ENCODE measurements at places on chromosomes 7 and 10.

DNA sequence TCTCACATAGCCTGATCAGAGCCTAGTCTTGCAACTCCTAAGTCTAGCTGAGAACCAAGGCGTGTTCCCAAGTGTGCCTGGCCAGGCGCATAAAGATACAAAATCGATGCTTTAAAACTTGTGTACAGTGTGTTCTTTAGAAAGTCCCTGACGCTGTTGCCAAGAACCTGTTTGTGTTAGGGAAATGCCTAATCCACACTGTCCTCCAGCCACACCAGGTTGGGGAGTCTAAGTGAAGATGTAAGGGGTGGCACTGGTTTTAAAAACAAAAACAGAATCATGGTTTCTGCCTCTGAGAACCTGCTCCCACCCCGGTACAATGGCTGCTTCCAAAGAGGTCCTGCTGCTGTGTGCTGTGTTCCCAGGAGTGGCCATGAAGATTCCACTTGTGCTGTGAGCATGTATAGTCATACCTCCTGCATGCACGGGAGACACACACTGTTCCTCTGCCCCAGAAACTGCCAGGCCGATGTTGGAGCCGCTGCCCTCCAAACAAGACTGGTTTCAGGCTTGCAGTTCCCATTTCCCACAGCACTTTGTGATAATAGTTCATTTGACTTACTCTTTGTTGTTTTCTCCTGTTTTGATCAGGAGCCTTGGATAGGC lies 88.5 kb downstream of the CCNY start:
- no peak for DNase-seq

DNA sequence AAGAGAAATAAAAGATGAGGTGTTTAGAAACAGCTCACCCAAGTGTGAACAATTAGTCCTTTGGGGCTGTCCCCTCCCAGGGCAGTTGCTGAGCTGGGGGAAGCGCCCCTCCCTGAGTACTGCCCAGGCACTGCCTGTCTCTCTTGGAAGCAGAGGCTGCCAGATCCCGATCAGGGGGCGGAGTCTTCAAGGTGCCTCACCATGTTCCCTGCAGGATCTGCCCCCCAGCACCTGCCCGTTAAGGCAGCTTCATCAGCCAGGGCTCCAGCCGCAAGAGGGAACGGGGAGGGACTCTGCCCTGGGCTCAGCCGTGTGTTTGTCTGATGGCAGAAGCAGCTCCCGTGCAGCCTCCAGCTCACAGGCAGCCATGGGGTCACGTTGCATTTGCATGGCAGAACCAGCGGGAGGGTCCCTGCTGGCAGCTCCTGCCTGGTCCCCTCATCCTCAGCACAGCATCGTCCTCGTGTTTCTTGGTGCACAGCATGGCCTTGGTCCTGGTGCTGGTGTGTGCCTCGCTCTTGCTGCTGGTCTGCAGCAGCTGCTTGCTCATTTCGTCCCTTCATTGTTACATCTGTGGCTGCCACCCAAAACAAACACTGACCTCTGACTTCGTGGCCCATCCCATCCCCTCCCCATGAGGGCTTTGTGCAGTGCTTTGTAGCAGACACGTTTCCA lies 10.7 kb upstream of the DPYSL4 start:
- no peak for DNase-seq

GRCh38 chr7:87850836-87851593 lies 25.1 kb downstream of the SLC25A40 start:
- DNase-seq = no peak

DNA sequence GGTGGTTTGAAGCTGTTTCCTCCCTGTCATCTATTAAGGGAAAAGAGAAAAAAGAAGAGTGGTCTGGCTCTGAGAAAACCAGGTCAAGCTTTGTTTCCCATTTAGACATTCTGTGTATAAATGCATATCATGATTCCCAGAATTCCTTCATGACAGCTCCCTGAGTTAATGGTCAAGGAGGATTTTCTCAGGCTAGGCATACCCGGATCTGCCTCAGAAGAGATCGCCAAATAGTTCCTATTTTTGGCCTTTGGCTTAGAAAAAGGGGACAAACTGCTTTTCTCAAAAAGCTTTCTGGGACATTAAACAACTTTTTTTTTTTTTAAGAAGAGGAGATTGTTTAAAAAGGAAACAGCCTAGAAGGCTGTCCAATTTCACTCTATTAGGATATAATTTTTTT lies 53.5 kb upstream of the PIP4K2A start:
- no peak for DNase-seq

GRCh38 chr10:6327961-6328698 lies 125.4 kb downstream of the PFKFB3 start:
- DNase-seq = no peak

GRCh38 chr7:52547308-52547910 lies 488.0 kb upstream of the POM121L12 start:
- DNase-seq = no peak

- no peak for DNase-seq
These were observed 274.6 kb upstream of the HABP2 start for GRCh38 chr10:113278221-113278620.

GRCh38 chr10:8056871-8057331 lies 2.4 kb downstream of the GATA3 start:
- no peak for DNase-seq

- DNase-seq = no peak
These were observed 495.9 kb upstream of the POT1 start for GRCh38 chr7:125425506-125425905.

DNA sequence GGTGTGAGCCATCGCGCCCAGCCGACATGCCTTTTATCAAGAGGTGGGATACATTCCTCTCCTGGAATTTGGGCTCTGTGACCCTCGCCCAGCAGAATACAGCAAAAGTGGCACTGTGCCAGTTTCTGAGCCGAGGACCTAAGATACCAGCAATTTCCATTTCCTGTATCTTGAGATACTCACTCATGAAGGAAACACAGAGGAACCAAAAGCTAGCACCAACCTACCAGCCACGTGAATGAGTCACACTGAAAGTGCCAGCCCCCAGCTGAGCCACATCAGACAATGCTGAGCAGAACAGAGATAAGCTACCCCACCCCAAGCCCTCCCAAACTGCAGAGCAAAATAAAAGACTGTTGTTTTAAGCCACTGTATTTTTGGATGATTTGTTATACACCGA lies 56.3 kb downstream of the CACUL1 start:
- DNase-seq = peak; percentile 68

GRCh38 chr7:128206747-128207500 lies 34.2 kb upstream of the LEP start:
- no peak for DNase-seq

DNA sequence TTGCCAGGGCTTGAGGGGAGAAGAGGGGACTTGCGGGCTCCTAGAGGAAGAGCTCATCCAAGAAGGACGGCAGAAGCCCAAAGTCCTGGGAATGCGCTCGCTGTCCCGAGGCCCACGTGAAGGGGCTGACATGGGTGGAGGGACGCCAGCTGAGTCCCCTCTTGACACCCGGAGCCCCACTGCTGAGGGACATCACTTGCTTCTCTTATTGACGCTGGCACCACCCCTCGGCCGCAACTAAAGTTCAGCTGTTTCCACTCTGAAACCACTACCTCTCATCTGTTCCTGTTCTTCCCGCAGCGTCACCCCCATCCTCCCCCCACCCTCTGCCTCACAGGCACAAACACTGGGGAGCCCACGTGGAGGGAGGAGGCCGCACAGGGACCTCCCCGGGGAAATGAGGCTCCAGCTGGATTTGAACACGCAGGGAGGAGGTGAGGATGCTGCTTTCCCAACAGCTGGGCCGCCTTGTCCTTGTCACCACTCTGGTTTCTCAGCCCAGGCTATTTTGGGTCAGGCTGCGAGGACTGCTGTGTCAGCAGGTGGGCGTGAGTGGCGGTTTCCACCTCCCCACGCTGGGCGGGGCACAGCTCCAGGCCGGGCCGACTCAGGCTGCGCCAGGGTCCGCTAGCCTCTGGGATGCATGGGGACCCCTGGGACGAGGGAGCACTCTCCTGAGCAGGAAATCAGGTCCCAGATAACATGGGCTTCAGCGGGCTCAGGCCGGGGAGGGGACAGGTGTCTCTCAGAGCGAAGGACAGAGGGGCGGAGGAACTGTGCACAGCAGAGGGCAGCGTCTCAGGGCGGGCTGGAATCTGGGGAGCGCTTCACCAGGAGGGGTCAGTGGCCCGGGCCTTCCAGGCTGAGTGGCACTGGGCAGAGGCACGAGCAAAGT lies 156.3 kb downstream of the ZNF248 start:
- no peak for DNase-seq

- no peak for DNase-seq
These were observed 287.6 kb upstream of the MGMT start for GRCh38 chr10:129179245-129179971.

DNA sequence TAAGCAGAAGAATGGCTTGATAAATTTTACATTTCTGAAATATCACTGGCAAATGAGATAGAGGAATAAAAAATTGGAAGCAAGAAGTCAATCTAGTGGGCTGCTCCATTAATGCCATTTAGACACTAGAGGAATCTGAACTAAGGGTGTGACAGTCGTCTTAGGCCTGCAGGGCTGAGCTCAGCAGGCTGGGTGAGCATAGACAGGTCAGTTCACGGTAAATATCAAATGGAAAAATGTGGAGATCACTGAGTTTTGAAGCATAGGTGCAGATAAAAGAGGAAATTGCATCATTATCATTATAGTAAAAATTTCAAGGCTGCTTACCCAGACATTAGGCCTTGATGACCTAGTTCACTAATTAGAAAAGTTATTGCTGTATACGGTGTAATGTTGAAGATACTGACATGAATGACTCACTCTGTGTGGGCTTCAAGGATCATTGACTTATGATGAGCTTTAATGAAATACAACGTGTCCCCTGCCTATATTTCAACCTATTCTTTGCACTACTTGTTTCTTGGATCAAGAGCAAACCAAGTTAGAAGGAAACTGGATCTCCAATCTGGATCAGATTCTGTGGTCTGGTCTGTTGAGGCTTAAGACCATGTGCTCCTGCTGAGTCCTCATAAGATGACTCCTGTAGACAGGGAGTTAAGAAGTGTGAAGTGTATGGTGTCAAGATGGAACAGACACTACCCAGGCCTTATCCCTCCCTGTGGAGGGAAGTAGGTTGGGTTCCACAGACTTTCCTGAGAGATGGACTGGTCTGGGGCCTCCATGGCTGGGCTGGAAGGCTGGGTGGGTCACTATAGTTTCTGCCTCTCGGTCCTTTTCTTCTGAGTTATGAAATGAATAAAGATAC lies 3.6 kb downstream of the OR2F2 start:
- DNase-seq = no peak

- DNase-seq = peak; percentile 89
These were observed at the start of gene GRK5 for GRCh38 chr10:119207366-119207666. GRK5 (plus strand) TSS chr10:119207571; CDS start chr10:119207918, 347 bp downstream.

GRCh38 chr10:21100190-21100589 lies 203.1 kb upstream of the NEBL start:
- no peak for DNase-seq

GRCh38 chr10:42898037-42898960 lies 115.7 kb downstream of the BMS1 start:
- no peak for DNase-seq

DNA sequence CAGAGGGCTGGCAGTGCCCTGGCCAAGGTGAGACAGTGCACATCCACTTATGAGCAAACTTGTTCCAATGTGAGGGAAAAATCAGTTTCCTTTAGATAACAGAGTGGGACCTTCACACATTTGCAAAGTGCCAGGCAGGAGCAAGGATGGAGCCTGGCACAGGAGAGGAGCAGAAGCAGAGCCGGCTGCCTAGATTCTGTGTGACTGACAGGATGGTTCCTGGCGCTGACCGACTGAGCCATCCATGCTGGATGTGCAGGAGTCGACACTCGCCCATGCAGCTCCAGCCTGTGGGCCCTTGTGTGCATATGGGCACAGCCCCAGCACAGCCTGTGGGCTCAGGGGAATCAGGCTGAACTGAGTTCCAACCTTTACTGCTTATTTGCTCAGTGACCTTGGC lies 346.5 kb downstream of the GRID1 start:
- no peak for DNase-seq

GRCh38 chr10:44380829-44381600 lies 3.9 kb downstream of the CXCL12 start:
- DNase-seq = no peak

GRCh38 chr10:13890233-13891127 lies 303.7 kb downstream of the PRPF18 start:
- DNase-seq = no peak

DNA sequence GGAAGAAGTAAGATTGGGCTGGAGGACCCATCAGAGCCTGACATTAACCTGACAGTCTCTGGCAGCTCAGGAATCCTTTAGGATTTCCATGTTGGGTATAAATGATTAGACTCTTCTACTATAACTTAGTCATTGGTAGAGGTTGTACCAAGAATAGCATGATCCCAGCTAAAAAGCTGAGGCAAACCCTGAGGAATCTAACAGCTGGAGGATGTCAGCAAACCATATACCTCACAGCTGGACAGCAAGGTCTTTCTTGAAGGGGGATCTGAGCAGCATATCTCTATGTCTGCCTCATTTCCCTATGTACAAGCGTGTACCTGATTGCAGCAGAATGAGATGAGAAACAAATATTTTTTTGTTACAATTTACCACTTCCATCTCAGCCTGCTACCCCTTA lies 103.2 kb downstream of the NPSR1 start:
- DNase-seq = no peak

DNA sequence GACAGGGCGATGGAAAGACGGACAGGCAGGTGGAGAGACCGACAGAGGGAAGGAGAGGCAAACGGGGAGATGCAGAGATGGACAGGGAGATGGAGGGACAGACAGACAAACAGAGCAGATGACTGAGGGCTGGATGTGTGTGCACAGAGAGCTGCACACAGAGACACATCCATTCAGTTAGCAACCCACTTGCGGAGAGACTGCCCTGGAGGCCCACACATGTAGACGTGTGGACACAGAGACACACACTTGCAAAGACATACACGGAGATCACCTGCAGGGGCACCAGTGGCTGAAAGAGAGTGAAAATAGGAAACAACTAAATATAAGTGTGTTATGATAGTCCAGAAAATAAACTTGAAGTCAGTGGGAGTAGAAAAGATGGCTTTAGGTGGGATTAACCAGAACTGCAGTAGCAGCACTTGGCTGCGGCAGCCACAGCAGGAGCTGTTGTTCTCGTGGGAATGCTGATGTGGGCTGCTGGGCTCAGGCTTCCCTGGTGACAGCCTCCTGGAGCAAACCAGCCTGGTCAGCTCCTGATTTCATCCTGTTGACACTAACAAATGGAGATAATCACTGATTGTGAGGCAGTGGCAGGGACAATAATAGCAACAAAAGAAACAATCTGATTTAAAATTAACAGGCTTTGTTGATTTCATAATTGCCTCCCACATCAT lies 134.1 kb downstream of the CCNY start:
- no peak for DNase-seq

DNA sequence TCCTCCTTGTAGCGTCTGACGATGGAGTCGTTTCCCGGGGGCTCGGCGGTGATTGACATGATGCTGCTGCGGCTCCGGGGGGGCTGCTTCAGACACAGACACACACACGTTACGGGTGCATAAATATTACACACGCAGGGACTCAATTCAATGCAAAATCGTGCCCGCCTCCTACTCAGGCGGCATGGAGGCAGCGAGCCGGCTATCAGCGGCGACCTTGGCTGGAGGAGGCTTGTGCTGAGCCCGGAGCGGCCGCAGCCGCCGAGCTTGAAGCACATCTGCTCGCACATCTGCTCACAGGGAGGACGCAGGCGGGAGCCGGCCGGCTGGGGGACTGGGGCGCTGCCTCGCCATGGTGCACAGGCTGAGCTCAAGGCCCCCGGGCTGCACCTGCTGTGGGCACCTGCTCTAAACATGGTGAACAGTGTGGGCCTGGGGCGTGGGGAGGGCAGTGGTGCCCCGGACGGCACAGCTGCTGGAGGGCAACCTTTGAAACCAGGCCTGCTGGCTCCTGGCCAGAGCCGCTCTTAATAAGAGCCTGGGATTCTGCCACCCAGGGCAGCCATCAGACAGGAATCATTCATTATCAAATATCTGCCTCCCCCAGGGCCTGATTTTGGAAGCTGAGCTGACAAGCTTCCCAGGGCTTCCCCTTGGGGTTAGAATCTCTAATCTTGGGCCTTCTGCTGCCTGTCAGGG lies 84.7 kb upstream of the GNA12 start:
- no peak for DNase-seq
